ENCODE measurements at places on chromosomes 13 and 19.
A peak's percentile ranks its signal among the peaks of the same experiment; 100 is the strongest.

DNA sequence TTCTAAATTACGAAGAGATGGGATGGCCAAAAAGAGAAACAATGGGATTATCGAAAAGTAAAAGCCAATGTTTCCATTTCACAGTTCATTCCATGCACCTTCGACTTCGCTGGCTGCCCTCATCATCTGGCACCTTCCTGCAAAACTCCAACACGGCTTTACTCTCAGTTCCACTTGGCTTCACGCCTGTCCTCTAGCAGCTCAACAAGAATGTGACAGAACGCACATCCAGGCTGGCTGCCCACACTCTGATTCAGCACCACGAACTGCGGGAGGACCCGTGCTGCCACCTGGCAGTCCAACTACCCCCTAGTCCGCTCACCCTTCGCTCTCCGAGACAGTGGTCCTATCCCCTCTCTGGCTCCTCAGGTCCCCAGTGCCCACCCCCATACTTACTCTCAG is 11.7 kb downstream of the ATP7B start:
- no peak for DNase-seq

- peak; percentile 73 for DNase-seq
These were observed 9.5 kb upstream of the INSL3 start for GRCh38 chr19:17830567-17831418.

DNA sequence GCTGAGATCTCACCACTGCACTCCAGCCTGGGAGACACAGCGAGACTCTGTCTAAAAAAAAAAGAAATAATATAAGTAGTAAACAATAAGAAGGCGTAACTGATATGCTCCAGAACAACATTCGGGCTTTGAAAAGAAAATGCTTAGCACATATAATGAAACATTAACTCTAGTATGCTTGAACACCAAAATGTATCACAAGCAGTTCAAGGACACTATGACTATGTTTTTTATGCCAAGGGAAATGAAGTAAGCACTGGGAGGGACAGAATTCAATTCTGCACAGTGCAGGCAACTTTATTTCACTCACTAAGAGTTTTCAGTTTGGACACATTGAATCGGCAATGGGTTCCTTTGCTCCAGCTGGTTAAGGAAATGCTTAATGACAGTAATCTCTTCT is 178.7 kb downstream of the TBC1D4 start:
- DNase-seq, result no peak

DNA sequence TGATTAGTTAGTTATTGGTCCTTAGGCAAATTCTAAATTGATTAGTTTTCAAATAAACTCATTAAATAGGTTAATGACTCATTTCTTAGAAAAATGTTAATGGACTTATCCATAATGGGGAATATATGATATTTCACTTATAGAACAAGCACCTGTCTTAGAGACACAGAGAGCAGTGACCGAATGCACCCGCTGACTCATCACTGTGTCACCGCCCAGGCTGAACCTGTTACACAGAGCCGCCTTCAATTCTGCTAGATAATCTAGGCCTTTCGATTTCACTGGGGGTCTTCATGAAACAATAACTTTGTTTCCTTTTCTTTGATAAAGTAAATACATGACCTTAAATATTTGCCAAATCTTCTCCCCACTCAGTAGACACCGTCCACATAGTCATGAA is 13.1 kb downstream of the IRS2 start:
- DNase-seq, result no peak

Data from NCI-H1694 (cell line).